ENCODE measurements at places on chromosomes 11 and 22.
A peak's percentile ranks its signal among the peaks of the same experiment; 100 is the strongest.

GRCh38 chr11:94558468-94558867, 8.7 kb upstream of the PIWIL4 start:
- DNase-seq = peak; percentile 90

GRCh38 chr11:79694368-79694767, 253.5 kb upstream of the TENM4 start:
- DNase-seq = no peak

GRCh38 chr22:37337204-37337943, 55.1 kb downstream of the CYTH4 start:
- no peak for DNase-seq

DNA sequence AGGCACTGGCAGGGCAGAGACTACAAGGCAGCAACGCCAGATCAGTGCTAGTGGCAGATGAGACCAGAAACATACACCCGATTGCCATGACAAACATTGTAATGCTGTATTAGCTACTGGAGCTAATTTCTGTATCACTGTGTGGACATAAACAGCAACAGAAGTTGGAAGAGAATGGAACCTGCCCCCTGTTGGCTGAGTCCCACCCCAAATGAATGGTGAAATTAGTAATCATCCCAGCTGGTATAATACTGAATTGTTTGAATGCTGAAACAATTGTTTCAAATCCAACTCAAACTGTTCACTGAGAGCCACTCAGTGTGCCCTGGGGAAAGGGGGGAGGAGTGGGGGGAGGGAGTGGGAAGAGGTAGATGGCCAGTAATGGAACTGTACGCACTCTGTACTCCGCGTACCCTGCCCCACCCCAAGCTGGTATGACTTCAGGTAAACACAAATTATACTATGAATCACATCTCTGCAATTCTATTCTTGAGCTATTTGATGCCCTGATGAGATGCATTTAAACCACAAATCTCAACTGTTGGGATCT, 11.2 kb upstream of the BIRC3 start:
- DNase-seq = no peak

- DNase-seq = no peak
These were observed at the start of gene MRGPRX3 for GRCh38 chr11:18132341-18132740. TSS of gene MRGPRX3 (plus strand) at chr11:18132571. CDS start at chr11:18137203, 4,632 bp downstream.

GRCh38 chr22:24758164-24758799, 16.2 kb downstream of the PIWIL3 start:
- DNase-seq = no peak

- no peak for DNase-seq
These were observed 998 bp downstream of the BAIAP2L2 start for GRCh38 chr22:38109371-38110001.

DNA sequence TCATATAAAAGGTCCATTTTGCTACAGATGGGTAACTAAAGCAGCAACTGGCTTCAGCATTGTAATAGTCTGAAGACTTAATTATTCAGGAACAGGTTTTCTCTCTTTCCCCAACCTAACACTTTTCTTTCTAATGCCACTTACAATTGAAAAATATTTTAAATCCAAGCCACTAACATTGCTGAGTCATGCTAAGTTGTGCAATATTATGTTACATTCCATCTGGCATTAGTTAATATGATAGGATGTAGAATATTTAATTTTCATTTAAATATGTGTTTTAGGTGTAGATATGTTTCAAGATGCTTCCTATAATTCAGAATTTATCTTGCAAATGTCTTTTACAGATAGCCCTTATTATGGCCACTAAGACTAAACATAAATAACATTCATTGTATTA, 98.6 kb downstream of the KIF18A start:
- DNase-seq = no peak

DNA sequence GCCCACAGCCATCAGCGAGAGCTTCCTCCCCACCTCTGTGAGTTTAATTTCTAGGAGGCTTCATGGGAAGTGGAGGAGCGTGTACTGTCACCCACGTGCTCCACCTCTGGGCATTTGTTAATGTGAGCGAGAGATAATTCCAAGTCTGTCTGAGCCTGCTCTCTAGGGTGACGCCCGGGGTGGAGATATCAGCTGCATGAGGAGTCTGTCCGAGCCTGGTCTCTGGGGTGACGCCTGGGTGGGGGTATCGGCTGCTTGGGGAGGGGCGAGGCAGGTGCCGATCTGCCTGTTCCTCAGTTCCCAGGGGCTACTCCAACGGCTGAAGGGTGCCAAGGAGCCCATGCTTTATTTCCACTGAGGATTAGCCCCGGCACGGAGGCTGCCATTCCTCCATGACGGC, 735.0 kb downstream of the BRD1 start:
- no peak for DNase-seq

DNA sequence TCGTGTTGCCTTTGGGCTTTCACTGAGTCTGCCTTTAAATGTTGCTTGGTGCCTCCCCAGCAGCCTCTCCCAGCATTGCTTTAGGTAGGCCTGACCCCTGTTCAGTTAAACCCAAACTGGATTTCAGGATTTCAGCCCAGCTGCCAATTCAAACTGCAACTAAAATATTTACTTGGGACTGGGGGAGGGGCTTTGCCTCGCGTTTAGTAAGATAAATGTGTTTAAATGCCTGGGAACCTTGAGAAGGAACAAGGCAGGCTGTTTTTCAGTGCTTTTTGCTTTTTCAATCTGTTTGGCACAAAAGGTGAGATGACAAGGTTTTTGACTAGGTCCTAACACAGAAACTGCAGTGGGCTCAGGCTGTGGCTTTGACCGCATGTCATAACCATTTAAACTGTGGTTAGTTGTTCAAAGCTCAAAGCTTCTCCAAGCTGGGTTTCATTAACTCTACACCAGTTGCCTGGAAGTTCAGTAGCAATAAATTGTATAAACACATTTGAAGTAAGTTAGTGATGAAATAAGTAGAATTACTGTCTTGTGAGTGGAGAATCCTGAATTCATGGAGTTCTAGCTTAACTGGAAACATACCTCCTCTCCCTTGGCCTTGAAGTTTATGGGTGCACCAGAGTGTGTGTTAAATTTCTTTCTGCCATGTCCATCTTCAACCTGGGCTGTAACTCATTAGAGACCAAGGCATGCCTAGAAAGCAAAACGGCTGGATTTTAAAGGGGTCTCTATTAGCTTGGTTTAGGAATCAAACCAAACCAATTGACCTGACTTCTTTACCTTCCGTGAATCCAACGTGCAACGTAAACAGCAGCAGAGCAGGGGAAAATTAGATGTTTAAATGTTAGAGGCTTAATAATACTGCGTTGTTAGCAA, 3.6 kb downstream of the PKNOX2 start:
- DNase-seq = no peak

DNA sequence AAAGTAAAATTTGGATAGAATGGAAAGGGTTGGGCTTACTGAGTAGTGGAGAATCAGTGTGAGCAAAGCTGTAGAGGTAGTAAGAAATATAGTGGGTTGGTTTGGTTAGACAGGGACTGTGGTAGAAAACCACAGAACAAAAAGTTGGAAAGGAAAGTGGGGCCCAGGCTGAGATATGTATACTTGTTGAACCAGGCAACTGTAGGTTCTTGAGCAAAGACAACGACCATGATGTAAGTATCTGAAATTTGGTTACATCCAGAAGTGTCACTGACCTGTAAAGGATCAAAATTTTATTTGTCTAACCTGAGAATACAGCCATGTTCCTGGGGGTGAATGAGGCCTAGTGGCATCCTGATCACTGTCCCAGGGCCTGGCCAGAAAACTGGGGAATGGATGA, 114.1 kb downstream of the STIM1 start:
- DNase-seq = no peak

DNA sequence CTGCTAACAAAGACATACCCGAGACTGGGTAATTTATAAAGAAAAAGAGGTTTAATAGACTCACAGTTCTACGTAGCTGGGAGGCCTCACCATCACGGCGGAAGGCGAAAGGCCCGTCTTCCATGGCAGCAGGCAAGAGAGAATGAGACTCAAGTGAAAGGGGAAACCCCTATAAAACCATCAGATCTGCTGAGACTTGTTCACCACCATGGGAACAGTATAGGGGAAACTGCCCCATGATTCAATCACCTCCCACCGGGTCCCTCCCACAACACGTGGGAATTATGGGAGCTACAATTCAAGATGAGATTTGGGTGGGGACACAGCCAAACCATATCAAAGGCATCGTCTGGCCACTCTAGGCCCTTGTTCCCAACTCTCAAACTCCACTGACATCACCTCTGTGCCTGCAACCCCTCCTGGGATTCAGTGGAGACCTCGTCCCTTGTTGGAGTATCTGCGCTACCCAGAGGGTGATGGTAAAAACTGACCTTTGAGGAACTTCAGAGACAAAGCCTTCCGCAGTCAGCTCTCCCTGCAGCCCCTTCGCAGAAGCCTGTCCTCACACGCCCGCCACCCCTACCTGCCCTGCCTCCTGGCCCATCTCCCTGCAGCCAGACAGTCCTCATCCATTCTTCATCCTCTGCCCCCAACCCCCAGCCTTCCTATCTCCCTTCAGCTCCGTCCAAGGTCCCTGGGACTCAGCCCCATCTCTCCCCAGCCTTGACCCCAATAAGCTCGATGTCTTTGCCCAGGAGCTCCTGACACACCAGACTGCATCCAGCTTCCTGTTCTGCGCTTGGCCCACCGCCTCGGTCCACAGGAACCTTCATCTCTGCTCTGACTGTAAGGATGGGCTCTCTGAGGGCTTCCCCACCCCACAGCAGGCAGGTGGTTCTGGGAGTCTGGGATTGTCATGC, 15.8 kb downstream of the CCND1 start:
- no peak for DNase-seq

GRCh38 chr22:23216461-23217170, 36.3 kb downstream of the BCR start:
- DNase-seq = peak; percentile 77

DNA sequence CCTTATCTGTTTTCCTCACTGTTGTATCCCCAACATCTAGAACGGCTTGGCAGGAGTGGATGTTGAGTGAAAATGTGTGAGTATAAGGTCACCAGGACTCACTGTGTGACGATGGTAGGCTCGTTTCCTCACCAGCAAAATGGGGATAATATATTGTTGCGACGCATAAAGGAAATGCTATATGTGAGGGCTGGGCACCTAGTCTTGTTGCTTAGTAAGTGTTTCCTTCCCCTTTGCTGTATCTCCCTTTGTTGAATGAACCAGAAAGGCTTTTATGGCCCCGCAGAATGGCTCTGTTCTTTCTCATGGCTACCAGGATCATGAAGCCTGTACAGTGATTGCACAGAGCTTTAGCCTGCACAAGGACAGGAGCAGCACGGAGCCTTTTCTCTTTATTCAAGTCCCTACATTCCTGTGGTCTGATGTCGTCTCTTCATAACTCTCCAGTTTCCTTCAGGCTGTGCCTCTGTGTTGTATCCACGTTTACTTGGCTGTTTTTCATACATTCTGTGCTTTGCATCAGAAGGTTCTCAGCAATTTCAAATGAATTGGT, 5.4 kb downstream of the TNRC6B start:
- peak; percentile 61 for DNase-seq

GRCh38 chr11:96189351-96189750, 153.6 kb downstream of the MAML2 start:
- DNase-seq = no peak

DNA sequence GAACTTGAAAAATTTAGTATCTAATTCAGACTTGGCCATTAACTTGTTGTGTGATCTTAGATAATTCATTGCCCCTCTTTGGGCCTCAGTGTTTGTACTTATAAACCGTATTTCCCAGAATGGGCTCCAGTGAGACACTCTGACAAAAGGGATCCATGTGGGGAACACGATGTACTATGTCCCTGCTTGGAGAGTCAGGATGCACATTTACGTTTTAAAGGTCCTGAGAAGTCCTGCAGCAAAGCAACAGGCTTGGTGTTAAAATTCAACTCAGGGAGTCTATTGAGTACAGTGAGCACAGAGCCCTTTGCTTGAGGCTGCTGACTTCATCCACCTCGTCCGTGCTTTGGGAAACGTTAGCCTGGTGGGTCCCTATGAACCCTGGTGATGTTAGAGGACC, 9.0 kb downstream of the WNT11 start:
- no peak for DNase-seq

DNA sequence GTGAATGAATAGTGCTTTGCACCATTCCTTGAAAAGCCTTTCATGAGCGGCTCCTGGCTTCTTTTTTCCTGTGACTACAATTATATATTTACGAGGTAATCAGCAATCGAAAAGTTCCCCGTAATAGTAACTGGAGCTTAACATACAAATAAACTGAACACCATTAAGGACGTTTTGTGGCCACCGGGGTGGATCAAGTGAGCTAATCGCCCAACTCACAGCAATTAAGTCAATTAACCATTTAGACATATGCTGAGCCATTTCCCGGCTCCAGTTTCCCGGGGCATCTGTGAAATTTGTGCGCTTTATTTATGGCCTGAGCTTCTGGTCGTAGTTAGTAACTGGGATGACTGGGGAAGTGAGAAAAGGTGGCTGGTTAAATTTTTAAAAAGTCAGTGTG, 465.2 kb downstream of the MIAT start:
- DNase-seq = no peak

DNA sequence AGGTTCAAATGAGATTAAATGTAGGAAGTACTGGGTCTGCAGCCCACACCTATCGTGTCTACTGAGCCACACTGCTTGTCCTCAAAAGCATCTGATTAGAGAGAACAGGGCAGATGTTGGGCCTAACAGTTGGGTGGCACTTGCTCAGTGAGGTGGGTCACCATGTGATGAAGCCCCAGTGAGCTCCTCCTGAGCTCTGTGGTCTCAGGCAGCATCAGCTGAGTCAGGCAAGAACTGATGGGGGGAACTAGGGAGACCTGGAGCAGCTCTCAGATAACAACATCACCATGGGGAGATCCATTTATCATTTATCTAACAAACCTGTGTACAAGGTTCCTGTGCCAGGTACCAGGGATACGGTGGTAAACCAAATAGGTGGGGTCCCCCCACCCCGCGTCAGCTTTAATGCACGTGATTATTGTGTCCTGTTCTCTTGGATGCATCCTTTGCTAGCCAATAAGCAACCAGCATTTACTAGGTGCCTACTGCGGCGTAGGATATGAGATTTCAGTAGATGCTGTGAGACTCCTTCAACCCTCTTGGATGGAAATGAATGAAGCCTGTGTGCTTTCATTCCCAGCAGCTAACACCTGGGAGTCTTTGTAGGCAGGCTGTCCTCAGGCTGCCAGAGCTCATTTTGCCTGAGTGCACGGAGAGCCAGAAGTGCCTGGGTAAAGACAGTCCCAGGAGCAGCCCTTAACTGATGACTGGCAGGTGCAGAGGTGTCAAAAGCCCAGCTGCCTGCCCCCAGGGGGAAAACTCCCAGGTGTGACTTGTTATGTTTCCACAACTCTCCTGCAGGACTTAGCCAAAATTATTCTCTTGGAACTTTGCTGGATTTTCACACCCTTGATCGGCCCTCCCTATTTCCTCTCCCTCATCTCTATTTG, 73.6 kb upstream of the NARS2 start:
- DNase-seq = no peak

DNA sequence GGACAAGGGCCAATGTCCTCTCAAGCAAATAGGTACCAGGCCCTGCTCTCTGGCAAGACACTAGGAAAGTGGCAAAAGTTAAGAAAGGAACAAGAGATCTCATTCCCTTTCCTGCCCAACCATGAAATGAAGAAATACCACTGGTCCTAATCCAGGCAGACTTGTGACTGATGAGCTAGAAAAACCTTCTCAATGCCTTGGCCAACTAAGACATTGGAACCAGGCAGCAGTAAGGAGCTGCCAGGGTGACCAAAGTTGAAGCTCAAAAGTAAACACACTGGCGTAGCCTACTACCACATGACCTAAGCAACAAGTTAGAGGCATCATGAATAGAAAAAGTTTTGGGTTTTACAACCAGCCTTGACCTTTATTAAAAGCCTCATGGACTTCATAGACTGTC, 45.1 kb upstream of the CHST1 start:
- no peak for DNase-seq

GRCh38 chr11:116692318-116693101, 80.3 kb downstream of the BUD13 start:
- no peak for DNase-seq
